Activated B cell treated with CpG ODN at 0.5 μM for 24 hours (primary cell): ENCODE measurements at places on chromosomes 12 and 14. TPM values are rescaled to one million over a fixed set of nuclear protein-coding genes. Genes with fewer than 3 reads are reported as not detected.
A peak's percentile ranks its signal among the peaks of the same experiment; 100 is the strongest.

GRCh38 chr14:51008446-51008845, 64.2 kb upstream of the PYGL start:
- H3K4me1 ChIP-seq = no peaks in the 10 kb centered on the region
- DNase-seq = no peak
- H3K4me3 ChIP-seq = no peak overlapping the region
- no peaks in the 10 kb centered on the region for H3K36me3 ChIP-seq
- peaks cover 3% of the 10 kb centered on the region for H3K27me3 ChIP-seq
- H3K27ac ChIP-seq = no peak overlapping the region

DNA sequence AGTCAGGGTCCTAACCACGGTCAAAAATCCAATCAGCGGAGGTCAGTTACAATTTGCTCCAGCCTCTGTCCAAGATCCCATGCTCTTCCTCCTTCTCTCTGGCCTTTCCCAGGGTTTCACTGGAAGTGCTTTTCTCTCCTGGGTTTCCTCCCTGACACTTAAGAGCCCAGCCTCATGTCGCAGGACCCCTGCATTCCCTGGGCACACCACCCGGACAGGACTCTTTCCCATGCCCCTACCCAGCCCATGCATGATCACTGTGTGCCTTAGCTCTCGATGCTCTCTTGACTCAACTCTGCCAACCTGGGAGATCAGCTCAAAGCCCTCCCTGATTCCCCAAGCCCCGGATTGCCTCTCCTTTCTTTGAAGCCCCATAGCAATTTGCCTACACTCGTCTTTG, 15.5 kb upstream of the TAC3 start:
- no peak overlapping the region for H3K27ac ChIP-seq
- DNase-seq = no peak
- no peak overlapping the region for H3K4me3 ChIP-seq
- no peaks in the 10 kb centered on the region for H3K36me3 ChIP-seq
- no peaks in the 10 kb centered on the region for H3K27me3 ChIP-seq
- peaks cover 14% of the 10 kb centered on the region for H3K4me1 ChIP-seq

- peak; percentile 43 for DNase-seq
- H3K27me3 ChIP-seq = peaks cover 12% of the 10 kb centered on the region
- H3K4me1 ChIP-seq = peaks cover 14% of the 10 kb centered on the region
- no peaks in the 10 kb centered on the region for H3K36me3 ChIP-seq
Measured at GRCh38 chr14:21098076-21098891, at the start of gene ZNF219. ZNF219 (minus strand) TSS chr14:21098655; CDS start chr14:21093591, 5,064 bp downstream.

- no peak overlapping the region for H3K4me3 ChIP-seq
- H3K27ac ChIP-seq = no peak overlapping the region
- DNase-seq = no peak
- no peaks in the 10 kb centered on the region for H3K36me3 ChIP-seq
- no peaks in the 10 kb centered on the region for H3K27me3 ChIP-seq
- H3K4me1 ChIP-seq = no peaks in the 10 kb centered on the region
Measured at GRCh38 chr12:70176290-70176689, 66.9 kb upstream of the CNOT2 start.

KDM2B gene
- total RNA-seq = 197 and 236 TPM in 2 replicates

WDHD1 gene
- 9.3 and 9.5 TPM in 2 replicates for total RNA-seq
